Right atrium auricular region (tissue), 2 donors: ENCODE measurements at places on chromosomes 5 and 9.

GRCh38 chr9:117555964-117556629 lies 141.2 kb upstream of the ASTN2 start:
- peak; percentile 60 for DNase-seq

GRCh38 chr5:160843240-160843639 lies 8.8 kb downstream of the ATP10B start:
- DNase-seq: no peak

DNA sequence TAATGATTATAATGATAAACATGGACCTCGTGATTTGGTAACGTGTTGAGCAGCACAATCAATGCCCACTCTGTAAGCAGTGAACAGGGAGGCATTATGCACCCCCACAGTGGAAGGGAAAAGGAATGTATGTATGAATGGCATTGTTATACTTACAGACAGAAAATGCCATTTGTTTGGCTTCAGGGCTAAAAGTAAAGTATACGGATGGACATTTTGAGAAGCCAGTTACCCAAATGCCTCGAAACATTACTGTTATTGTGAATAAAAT lies 260.2 kb upstream of the PPP1R2B start:
- no peak for DNase-seq

DNA sequence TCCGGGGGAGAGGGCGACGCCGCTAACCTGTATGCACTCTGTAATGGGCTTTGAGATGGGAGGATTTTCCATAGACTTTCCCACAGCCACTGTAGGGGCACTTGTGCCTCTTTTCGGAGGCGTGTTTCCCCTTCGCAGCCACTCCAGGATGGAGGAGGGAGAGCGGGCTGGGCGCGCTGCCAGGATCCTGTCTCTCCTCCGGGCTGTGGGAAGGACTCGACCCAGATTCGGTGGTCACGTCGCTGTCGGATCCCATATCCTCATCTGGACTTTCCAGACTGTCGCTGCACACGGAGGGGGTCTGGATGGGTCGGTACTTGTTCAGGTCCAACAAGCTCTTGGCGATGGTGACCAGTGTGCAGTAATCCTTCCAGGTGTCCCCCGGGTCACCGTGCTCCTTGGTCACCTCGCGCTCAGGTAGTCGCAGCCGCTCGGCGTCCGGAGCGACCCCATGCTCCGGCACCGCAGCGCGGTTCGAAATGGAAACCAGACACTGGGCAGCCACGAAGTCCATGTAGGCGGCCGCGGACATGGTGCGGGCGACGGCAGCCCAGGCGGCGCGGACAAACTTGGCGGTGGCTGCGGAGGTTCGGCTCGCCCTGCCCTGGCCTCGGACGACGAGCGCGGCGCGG lies 1.5 kb downstream of the KLF9 start:
- DNase-seq: peak; percentile 89

- no peak for DNase-seq
Measured at GRCh38 chr9:35604578-35605350, at the start of gene TESK1. TSS of gene TESK1 (plus strand) at chr9:35605262. CDS start at chr9:35605620, 358 bp downstream.

GRCh38 chr5:146475190-146475780 lies 28.2 kb downstream of the TCERG1 start:
- DNase-seq: no peak

GRCh38 chr9:90956026-90956810 lies 154.6 kb downstream of the SYK start:
- no peak for DNase-seq

DNA sequence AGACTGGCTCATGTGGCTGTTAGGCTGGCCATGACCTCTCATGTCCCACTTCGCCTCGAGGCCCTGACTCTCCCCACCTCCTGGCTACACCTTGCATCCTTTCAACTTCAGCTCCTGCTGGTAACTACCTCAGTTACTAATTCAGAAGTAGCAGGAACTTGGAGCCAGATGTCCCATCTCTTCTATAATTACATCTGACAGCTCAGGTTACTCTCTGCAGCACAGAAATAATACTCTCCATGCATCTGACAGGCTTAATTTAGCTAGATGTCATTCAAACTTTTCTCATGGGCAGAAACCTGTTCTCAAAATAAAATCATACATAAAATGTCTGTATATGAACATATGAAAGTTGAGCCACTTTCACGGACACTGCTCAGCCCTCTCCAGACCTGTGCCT lies 92.2 kb upstream of the IL33 start:
- no peak for DNase-seq

DNA sequence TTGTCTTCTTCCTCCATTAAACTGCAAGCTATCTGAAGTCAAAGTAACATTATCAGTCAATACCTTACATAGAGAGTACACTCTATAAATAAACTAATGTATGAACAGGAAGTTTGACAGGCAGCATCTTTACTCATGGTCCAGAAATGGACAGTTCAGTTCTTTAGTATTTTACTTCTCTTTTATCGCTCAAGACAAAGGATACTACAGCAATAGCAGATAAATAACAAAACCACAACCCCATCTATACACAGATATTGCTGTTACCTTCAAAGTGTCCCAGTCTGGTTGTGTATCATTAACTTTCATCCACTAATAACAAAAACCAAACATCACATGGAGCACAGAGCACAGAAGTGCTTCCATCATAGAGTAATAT lies 46.4 kb downstream of the SEMA5A start:
- DNase-seq: no peak

GRCh38 chr9:72586388-72587130 lies 65.2 kb downstream of the TMC1 start:
- DNase-seq: peak; percentile 64

DNA sequence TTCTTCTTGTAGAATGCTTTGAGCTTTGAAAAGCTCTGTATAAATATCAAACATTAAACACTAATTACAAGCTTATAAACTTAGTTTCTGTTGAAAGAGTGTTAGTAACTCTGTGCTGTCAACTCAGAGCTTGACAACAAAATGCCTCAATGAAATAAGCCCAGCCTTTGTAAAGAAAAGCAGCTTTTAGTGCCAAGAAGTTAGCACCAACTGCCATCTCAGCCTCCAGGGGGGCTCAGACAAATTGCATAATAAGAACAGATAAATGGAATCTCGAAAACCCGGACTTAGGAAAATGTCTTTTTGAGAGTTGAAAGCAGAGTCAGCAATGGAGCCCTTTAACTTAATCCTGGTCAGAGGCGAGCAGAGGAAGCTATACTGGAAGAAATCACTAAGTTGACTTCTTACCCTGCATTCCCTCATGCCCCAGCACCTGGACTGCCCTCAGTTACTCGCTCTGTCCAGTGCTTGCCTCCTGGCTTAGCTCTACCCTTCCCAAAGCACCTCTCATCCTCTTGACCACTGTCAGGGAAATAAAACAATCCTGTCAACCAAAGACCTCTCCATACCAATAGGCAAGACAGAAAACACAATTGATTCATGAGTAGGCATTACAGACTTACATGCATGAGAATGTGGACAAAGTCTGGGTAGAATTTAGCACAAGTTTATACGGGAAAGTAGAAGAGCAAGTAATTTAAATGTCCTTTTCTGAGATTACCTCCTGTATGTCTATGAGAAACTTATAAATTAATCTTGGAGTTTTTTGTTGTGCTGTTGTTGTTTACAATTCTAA lies 352.7 kb downstream of the ZNF608 start:
- DNase-seq: no peak

- DNase-seq: no peak
Measured at GRCh38 chr5:170277867-170278281, 19.7 kb downstream of the LCP2 start.

DNA sequence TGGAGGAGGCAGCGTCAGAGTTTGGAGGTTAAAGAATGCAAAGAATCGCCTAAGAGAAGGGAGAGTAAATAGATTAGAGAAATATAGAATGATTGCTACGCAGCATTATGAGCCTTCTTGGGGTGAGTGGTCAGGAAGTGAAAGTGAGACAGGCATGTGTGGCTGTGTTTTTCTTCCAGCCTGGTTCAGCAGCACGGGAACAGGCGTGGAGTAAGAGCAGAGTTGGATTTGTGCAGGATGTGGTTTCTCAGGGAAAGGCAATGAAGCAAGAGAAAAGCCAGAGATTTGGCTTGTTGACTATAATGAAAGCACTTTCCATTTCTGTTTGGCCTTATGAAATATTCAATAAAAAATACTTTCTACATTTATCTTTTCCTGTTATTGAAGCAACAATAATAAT lies 34.3 kb upstream of the FRMD3 start:
- no peak for DNase-seq

DNA sequence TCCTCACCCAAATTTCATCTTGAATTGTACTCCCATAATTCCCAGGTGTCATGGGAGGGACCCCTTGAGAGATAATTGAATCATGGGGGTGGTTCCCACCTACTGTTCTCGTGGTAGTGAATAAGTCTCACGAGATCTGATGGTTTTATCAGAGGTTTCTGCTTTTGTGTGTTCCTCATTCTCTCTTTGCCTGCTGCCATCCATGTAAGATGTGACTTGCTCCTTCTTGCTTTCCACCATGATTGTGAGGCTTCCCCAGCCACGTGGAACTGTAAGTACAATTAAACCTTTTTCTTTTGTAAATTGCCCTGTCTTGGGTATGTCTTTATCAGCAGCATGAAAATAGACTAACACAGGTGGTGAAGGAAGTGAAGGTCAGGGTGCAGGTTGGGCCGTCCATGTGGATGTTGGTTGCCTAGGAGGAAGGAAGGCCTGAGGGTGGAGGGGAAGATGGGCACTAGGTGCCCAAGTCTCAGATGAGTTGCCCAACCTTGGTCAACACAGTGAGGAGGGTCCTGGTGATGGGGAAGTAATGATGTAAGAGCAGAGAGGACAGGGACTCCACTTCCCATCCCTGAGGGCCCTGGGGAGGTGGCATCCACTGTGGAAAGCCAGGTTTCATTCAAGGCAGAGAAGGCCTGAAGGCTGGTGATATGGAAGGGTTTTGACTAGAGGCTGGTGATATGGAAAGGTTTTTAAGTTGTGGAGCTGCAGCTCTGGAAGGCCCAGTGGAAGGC lies 92.6 kb downstream of the HSPA4 start:
- DNase-seq: no peak

- no peak for DNase-seq
Measured at GRCh38 chr9:94014920-94015319, 59.8 kb upstream of the BARX1 start.

GRCh38 chr5:67366276-67366675 lies 169.7 kb upstream of the CD180 start:
- no peak for DNase-seq

DNA sequence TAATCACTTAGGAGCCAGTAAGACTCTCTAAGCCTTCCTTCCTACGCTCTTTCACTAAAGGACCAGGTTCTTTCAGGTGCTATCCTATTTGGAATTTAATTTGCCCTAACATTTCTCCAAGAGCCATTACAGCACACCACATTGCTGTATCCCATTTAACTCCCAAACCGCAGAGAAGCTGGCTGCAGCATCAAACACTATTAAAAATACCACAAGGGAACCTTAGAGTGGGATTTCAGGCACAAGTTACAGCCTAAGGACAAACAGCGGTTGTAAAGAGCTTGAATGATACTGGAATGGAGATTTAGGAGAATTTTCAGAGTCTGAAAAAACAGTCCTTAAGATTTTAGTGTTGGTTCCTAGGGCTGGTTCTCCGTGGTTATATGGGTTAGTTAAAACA lies 566.4 kb downstream of the RAB3C start:
- DNase-seq: no peak

DNA sequence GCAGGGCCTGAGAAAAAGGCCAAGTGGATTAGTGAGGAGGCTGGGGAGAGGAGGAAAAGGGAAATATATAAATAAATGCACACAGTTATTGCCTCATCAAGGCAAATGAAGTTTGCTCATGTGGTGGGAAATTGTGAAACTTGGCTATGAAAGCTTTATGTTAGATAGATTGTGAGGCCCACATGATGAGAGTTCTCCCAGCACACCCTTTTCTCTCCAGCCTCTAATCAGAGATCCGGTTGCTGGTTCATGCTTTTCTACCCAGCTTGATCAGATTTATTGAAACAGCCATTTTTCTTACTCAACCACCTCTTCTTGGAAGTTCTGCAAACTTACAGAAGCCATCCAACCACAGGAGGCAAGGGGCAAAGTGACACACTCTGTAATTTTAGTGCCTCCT lies 125.8 kb upstream of the KLF4 start:
- DNase-seq: no peak

GRCh38 chr5:150406103-150406722 lies 6.5 kb downstream of the CD74 start:
- DNase-seq: no peak

- DNase-seq: no peak
Measured at GRCh38 chr5:33474931-33475499, 34.2 kb downstream of the TARS1 start.

- no peak for DNase-seq
Measured at GRCh38 chr9:72984991-72985390, 32.1 kb upstream of the ALDH1A1 start.

DNA sequence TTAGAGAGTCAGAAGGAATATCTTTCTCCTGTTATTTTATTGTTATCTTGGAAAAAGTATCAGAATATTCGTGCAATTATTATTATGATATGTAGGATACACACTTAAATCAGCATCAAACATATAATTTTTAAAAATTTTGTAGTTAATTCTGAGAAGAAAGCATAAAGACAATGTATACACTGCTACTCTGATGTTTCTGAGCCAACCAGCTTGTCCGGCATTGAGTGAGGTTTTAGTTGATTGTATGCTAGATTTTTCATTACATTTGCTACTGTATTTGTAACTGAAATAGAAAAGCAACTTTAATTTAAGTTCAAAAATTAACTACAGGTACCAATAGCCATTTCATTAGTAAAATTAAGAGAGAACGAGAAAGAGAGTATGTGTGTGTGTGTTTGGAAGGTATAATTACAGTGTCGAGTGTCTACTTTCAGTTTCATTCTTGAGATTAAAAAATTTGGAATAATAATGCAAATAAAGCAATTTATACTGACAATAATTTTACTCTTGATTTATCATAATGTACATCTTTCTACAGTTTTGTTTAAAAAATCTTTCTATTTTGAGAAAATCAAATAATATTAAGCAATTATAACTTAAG lies 160.4 kb upstream of the CDH12 start:
- no peak for DNase-seq

GRCh38 chr5:54243483-54244080 lies 66.8 kb downstream of the ARL15 start:
- DNase-seq: no peak

DNA sequence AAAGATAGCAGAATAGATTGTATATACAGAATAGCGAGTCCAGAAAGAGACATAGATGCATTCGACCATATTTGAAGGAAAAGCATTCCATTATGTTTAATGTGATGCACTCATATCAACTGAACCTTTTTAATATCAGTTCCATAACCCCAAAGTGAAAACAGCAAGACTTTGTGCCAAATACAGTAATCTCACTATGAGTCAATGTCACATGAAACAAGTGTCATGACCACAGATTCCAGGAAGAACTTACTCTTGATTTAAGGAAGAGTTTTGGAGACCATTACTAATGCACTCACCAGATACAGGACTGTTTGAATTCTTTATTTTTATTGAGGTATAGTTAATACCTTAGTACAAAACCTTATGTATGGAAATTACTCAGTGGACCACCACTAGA lies 220.5 kb downstream of the SH3GL2 start:
- no peak for DNase-seq

- DNase-seq: no peak
Measured at GRCh38 chr9:133103183-133103986, 17.7 kb downstream of the RALGDS start.

DNA sequence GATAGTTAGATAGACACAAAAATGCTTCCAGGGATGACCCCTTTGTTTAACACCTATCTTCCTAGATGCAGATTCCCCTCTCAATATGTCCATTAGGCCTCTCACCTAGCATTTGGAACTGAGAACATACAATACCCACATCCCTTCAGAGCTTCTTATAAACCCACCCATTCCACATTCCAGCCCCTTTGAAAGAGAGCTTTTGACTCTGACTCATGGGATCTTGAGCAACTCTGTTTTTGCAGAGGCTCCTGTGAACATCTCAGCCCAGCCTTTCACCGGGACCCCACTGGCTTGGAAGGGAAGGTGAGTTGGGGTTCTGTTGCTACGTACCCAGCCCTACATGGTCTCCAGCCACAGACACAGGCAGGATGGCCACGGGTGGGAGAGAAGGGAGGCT lies 195.5 kb downstream of the FRMD3 start:
- no peak for DNase-seq
